Stimulated activated CD4-positive, alpha-beta T cell treated with anti-CD3 and anti-CD28 coated beads, Interleukin-4, amount 100 ng/mL, for 4 hours (primary cell): ENCODE measurements at places on chromosomes 3 and 15.

- DNase-seq = peak; percentile 5
Measured at GRCh38 chr3:59502806-59503205, 453.0 kb upstream of the CFAP20DC start.

- DNase-seq = no peak
Measured at GRCh38 chr3:67290438-67290837, 292.3 kb downstream of the KBTBD8 start.

GRCh38 chr3:176941689-176942088, 255.6 kb downstream of the TBL1XR1 start:
- no peak for DNase-seq

DNA sequence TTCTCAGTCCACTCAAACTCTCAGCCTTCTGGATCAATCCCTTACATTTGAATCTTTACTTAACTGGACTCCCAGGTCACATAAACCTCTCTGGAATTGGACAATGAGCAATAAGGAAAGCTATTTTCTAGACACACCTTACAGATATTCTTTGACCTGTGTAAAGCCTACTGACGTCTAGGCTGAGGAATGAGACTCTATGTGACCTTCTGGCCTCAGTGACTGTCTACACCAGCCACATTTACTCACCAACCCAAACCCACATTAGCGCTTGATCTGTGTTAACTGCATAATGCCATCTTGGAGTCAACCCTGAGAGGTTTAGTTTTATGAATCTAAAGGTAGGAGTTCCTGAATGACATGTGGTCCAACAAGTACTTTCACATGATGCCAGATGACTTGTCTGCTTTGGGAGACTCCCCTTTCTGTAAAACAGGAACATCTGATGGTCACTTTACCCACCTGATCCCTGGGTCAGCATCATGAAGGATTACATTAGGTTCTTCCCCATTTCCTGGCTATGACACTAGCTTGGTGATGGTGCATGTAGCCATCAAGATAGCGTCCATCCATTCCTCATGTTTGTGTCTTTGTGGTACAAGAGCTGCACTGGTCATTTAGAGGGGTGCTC, 11.4 kb upstream of the COMMD2 start:
- DNase-seq = no peak

- DNase-seq = no peak
Measured at GRCh38 chr15:71889385-71889784, 79.0 kb downstream of the NR2E3 start.
